ENCODE measurements at places on chromosomes 11 and 22.

- DNase-seq, result no peak
Measured at GRCh38 chr11:73019449-73019848, 122.7 kb downstream of the FCHSD2 start.

GRCh38 chr11:130633466-130633865 is 185.0 kb downstream of the ADAMTS15 start:
- no peak for DNase-seq

DNA sequence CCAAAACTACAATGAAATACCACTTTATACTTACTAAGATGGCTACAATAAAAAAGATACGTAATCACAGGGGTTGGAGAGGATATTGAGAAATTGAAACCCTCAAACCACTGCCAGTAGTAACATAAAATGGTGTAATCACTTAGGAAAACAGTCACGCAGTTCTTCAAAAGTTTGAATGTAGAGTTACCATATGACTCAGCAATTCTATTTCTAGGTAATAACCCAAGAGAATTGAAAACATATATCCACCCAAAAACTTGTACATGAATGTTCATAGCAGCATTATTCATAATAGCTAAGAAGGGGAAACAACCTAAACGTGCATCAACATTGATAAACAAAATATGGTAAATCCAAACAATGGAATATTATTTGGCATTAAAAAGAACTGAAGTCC is 24.4 kb upstream of the PSMA1 start:
- no peak for DNase-seq

GRCh38 chr22:42697542-42698013 is 23.1 kb downstream of the A4GALT start:
- DNase-seq, result peak; percentile 48

DNA sequence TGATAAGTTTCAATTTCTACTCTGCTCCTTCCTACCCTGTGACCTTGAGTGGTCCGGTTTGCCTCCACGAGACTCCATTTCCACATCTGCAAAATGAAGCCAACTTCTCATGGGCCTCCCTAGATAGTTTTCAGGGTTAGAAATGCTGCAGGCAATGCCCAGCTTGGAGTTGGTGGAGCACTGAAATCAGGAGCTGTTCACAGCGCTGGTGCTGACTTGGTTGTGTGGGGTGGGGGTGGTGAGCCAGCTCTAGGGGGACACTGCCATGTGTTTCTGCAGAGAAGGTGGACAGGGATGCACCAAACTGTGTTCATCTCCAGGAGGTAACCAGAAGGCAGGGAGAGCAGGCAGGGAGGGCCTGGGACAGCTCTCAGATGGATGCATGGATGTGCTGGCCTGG is 37.0 kb downstream of the SGSM1 start:
- DNase-seq, result no peak

- DNase-seq, result no peak
Measured at GRCh38 chr11:44320289-44320973, 10.5 kb upstream of the ALX4 start.

GRCh38 chr11:82895437-82896091 is 4.7 kb downstream of the PRCP start:
- DNase-seq, result no peak

DNA sequence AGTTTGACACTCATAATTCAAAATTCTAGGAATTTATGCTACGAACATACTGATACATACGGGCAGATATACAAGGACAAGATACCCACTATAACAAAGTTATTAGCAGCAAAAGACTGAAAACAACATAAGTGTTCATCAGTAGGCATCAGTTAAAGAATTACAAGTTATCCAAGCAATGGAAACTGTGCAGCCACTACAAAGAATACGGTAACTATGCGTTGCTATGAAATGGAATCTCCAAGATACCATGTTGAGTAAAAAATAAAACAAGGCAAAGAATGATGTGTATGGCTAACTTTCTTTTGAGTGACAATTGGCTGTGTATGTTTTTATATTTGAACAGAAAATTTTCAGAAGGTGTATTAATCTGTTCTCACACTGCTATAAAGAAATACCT is 151.7 kb downstream of the ADAMTS15 start:
- DNase-seq, result no peak

DNA sequence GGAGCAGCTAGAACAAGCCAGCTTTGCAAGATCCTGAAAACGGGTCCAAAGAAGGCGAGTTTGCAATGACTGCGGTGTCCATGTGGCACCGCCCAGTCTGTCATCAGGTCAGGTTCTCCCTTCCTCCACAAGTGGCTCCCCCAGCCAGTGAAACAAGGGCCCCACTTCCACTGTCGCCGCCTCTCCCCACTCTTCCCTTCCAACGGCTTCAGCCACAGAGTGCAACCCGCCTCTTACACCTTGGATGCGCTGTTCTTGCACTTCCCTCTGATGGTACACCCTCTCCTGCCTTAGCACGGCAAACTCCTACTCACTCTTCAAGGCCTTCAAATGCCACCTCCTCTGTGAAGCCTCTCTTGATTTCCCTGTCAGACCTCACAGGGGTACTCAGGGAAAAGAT is 10.8 kb upstream of the TCF20 start:
- DNase-seq, result no peak

DNA sequence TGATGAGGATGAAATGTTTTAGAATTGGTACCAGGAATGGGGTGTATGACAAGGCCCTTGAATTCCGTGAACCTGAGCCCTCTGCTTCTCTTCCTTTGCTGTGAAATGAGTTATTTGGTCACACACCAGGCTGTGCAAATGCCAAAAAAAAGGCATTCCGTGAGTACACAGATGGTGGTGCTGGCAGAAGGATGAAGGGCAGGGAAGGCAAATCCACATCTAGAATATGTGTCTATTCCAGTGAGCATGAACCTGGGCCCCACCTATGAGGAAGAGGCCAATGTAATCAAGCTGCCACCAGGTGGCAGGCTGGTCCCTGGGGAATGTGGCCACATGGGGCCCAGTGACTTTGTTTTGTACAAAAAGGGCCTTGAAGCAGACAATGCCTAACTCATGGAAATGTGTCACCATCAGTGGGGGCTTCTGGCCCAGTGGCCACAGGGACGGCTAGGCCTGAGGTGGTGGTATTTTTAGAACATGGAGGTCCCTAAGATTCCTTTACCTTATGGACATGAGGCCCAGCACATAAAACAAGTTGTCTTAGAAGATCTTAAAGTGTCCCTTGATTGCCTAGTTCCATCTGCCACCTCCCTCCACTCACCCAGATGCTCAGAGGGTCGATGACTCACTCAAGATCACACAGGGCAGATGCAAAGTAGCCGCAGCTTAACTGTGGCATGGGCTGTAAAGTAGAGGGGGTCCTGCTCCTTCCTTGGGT is 3.9 kb upstream of the RNF215 start:
- no peak for DNase-seq

GRCh38 chr11:2795491-2795991 is 90.0 kb downstream of the CDKN1C start:
- no peak for DNase-seq

DNA sequence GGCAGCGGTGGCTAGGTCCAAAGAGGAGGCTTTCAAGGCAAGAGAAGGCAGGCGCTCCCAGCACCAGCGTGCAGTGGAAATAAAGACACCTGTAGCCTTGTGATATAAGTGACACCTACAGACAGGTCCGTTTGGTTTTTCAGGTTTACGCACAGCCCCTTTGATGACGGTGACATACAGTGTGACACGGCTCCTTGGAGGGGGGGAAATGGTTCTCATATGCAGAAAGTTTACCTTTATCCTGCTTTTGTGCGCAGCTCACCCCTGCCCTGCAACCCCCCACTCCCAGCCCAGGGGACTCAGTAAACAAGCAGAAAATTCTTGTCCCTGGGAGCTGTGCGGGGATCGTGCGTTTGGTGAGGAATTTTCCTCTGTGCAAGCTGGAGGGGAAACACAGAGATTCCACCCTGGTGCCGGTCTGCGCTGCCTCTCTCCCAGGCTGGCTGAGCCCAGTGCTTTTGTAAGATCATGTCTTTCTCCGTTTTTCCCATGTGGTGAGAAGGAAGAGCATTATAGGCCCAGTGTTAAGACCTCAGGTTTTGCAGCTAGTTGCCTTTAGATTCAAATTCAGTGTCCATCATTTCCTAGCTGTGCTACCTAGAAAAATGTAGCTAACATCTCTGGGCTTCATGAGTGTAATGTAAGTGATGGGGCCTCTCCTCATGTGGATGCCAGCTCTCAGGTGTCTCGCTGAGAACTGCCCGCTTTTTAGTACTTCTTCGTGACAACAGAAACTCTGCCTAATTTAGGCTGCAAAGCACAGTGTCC is at the start of gene ELF5:
TSS of gene ELF5 (minus strand) at position 113 of the 768 bp plus-strand sequence. CDS start 8,045 bp downstream, outside the sequence.
- DNase-seq, result no peak

- DNase-seq, result no peak
Measured at GRCh38 chr11:82718821-82719220, 14.8 kb downstream of the FAM181B start.

DNA sequence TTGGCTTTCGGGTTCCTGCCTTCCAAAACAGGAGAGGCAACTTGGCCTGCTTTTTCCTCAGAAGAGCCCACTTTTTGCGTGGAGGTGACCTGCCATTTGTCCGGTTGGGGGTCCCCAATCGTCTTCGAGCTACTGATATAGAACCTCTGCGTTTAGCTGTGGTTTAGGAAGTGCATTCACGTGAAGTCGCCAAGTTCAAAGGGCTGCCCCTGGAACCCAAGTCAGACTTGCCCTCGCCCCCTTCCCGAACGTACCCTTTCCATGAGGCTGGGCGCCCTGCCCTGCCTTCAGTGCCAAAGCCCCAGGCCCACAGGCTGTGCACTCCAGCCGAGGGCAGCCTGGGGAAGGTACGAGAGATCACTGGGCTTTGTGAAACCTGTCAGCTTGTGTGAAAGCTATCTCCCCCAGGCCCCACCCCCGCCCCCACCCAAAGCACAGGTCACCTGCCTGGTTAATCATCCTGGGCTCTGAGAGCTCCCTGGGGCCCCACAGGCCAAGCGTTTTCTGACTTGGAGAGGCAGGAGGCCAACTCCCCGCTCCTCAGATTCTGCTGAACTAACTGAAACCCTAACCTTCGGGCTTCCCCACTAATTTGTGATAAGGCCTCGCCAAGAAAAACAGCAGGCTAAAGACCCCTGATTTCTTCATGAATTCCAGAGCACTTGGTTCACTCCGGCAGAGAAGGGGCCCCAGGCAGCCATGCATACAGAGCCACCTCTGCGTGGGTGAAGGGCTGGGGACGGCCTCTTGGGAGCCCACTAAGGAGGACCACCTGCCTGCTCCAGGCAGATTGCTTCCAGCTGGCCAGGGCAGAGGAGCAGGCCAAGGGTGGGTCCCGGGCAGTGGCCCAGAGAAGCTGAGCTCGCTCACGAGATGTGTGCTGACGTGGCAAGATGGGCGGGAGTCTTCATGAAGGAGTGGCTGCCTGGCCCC is 25.8 kb upstream of the KCNQ1OT1 start:
- DNase-seq, result no peak

GRCh38 chr11:83720675-83721074 is 434.5 kb upstream of the CCDC90B start:
- no peak for DNase-seq

DNA sequence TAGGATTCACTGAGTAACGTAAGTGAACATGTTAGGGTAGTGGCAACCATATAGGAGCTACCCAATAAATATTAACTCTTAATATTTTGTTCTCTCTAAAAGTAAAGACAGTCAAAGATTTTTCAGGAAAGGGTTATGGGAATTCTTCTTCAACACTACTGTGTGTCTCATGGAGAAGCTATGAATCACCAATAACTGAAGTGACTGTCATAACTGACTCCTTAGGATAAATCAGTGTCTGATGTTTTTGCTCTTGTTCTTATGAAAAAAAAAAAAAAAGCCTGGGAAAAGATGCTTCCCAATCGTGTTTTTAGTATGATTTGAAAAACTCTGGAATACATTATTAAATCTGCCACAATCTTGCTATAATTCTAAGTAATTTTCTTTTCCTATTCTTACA is 111.2 kb upstream of the CEP126 start:
- no peak for DNase-seq

GRCh38 chr11:20668844-20669819 is at the start of gene NELL1:
Gene NELL1 (plus strand): TSS chr11:20669586.
- no peak for DNase-seq

GRCh38 chr11:100624346-100624745 is 62.7 kb upstream of the ARHGAP42 start:
- peak; percentile 10 for DNase-seq

DNA sequence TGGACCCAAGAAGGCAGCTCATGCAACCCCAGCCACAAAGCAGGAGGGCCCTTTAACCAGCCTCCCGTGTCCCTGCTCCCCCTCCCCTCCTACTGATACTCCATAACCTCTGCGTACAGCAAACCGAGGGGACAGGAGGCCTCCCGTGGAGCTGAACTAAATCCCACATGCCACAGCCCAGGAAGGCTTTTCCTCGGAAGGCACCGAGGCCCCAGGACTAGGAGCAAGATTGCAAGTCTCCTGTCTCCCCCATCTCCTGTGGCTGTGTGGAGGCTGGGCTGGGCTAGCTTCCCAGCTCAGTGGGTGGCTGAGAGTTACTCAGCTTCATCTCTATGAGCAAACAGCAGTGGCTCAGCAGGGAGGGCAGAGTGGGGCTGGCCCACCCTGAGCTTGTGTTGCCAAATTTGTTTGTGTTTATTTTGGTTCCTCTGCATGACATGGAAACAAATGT is 62.7 kb upstream of the NECTIN1 start:
- no peak for DNase-seq

DNA sequence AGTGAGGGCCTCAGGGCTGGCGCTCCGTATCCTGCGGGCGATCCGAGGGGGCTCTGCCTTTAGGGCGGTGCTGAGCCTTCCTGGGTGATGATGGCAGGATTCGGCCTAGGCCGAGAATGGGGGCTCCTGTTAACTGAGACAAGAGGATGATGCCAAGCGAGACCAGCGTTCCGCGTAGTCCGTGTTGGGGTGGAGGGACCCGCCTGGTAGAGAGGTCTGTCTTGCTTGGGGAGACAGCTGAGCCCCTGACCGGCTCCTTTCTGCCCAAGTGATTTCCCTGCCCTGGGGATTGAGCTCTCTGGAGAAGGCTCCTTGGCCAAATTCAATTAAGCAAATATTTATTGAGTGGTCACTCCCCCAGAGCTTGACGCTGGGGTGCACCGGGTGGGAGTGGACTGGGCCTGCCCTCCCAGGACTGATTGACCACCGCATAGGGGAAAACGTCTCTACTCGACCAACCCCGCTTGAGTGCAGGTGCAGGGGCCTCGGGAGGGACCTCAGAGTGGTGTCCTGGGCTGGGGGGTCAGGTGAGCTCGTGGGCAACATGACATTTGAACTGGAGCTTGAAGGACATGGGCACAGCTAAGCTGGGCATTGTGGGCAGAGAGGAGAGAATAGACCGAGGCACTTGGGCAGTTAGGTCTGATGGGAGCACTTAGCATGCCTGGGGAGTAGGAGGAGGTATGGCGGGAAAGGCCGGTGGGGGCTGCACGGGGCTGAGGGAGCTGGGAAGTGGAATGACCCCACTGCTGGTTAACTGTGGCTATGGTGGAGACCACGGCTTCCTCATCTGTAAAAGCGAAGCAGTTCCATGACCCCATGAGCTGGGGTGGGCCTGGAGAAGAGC is 1.1 kb downstream of the GNAZ start:
- DNase-seq, result no peak

Data from kidney epithelial cell (primary cell).